ENCODE measurements at places on chromosomes 2 and 18.

- H3K27me3 ChIP-seq, result no peaks in the 10 kb centered on the region
- no peaks in the 10 kb centered on the region for H3K36me3 ChIP-seq
- H3K27ac ChIP-seq, result no peak overlapping the region
- no peak overlapping the region for H3K4me3 ChIP-seq
- no peak for DNase-seq
Measured at GRCh38 chr2:229945975-229946374, 23.7 kb downstream of the FBXO36 start.

- no peak for DNase-seq
- H3K4me3 ChIP-seq, result no peak overlapping the region
- no peak overlapping the region for H3K27ac ChIP-seq
- no peaks in the 10 kb centered on the region for H3K27me3 ChIP-seq
- no peaks in the 10 kb centered on the region for H3K36me3 ChIP-seq
- no peaks in the 10 kb centered on the region for H3K4me1 ChIP-seq
Measured at GRCh38 chr2:72394541-72395070, 246.9 kb upstream of the CYP26B1 start.

DNA sequence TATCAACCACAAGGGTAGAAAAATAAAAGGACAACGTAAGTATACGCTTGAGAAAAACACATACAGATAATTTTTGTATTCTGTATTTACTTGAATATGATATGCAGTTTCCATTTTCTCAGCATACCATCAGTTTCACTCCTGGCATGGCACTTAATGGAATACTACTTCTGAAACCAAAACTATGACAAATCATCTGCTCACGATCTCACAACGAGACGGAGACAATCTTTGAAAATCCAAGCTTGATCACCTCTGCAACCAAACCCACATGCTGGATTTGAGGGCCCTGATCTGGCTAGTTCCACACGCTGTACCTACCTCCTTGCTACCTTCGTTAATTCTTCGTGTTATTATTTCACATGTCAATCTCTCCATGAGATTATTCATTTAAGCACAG is 387.6 kb downstream of the NBAS start:
- DNase-seq, result no peak
- H3K4me3 ChIP-seq, result no peak overlapping the region
- H3K27ac ChIP-seq, result no peak overlapping the region
- no peaks in the 10 kb centered on the region for H3K4me1 ChIP-seq
- no peaks in the 10 kb centered on the region for H3K27me3 ChIP-seq

DNA sequence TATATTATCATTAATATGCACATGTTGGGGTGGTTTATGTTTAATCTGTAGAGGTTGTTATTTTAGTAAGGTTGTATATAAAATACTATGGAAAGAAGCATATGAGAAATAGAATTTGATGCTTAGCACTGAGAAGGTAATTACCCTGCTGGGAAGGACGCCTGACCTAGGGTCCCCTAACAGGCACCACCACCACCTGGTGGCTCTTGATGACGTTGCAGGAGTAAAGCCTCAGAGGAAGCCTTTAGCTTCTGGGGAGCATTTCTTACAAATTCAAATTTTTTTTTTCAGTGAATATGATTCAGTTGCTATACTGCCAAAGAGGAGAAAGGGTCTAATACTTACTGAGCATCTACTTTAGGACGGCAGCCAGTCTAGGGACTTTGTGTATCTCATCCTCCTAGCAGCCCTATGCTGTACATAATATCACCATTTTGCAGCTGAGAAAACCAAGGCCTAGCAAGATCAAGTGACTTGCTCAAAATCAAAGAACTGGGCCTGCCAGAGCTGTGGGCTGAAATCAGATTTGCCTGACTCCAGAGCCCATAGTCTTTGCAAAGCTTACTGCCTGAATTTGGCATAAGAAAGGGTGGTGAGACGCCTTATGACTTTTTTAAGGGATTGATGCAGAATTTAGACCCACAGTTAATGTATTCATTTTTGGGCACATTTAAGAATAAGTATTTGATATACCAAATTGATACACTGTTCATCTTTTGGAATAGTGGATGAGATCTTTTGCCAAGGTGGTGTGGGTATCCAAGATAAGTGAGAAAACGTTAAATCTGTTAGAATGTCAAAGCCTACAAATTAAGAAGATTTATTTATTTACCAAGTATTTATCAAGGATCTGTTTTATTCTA is 78.8 kb upstream of the GAREM1 start:
- H3K36me3 ChIP-seq, result no peaks in the 10 kb centered on the region
- peaks cover 12% of the 10 kb centered on the region for H3K4me1 ChIP-seq
- no peaks in the 10 kb centered on the region for H3K27me3 ChIP-seq
- peak overlapping the region; percentile 77 for H3K27ac ChIP-seq

GRCh38 chr18:70291295-70291574 is 2.4 kb downstream of the SOCS6 start:
- no peak overlapping the region for H3K4me3 ChIP-seq

- peaks cover 3% of the 10 kb centered on the region for H3K4me1 ChIP-seq
- no peaks in the 10 kb centered on the region for H3K36me3 ChIP-seq
- no peak overlapping the region for H3K27ac ChIP-seq
Measured at GRCh38 chr2:211103989-211104388, 547.6 kb downstream of the CPS1 start.

GRCh38 chr18:12336887-12337286 is 28.8 kb downstream of the TUBB6 start:
- H3K4me3 ChIP-seq, result no peak overlapping the region
- H3K36me3 ChIP-seq, result no peaks in the 10 kb centered on the region
- peaks cover 4% of the 10 kb centered on the region for H3K4me1 ChIP-seq
- no peak for DNase-seq
- H3K27me3 ChIP-seq, result no peaks in the 10 kb centered on the region

DNA sequence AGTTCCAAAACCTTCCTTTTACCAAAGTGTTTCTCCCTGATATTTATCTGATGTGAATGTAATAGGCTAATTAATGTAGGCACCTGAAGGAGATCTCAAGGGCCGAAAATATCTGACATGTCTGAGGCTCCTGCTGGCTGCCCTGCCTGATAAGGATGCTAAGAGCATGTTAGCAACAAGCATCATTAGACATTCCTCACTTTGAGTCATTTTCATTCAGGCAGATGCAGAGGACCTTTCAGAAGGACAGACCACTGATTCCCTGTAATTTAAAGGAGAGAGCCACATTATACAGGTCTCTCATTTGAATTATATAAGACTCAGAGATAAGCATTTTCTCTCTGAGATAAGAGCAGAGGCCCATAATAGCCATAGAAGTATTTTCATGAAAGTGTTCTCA is 222.4 kb upstream of the NCKAP5 start:
- no peak overlapping the region for H3K4me3 ChIP-seq
- no peak for DNase-seq
- H3K27me3 ChIP-seq, result 0 out of 2 replicates have a peak, but pooled peaks cover 5% of the 10 kb centered on the region

DNA sequence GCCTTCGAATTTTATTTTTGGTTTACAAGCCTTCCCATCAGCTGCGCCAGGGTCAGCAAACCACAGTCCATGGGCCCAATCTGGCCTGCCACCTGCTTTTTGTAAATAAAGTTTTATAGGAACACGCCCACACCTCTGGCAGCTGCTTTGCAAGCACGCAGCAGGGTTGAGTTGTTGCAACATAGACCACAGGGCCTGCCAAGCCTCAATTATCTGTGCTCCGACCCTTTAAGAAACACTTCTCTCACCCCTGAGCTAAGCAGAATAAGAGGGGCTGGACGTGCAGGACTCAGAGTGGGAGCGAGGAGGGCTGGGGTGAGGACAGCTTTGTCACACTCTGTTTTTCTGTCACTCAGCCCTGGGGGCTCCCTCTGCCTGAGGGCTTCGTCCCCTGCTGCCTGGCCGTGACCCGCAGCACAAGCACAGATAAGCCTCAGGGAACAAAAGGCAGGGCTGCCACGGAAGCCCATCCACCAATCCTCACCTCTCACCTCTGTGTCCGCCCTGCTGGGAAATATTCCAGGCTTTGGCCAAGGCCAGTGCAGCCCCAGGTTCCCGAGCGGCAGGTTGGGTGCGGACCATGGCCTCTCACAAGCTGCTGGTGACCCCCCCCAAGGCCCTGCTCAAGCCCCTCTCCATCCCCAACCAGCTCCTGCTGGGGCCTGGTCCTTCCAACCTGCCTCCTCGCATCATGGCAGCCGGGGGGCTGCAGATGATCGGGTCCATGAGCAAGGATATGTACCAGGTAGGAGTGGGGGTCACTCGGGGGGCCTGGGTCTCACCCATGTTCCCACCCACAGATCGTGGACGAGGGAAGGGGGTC is at the start of gene AGXT:
AGXT (plus strand) TSS at position 539 of the 823 bp plus-strand sequence; CDS start at position 581, 42 bp downstream.
- H3K4me1 ChIP-seq, result peaks cover 28% of the 10 kb centered on the region
- peak within 1 kb of the TSS; percentile 3 for H3K27ac ChIP-seq
- H3K36me3 ChIP-seq, result no peaks in the 10 kb centered on the region
- H3K4me3 ChIP-seq, result no peak within 1 kb of the TSS
- peak; percentile 62 for DNase-seq
